ENCODE measurements at places on chromosomes 16 and 17.
A peak's percentile ranks its signal among the peaks of the same experiment; 100 is the strongest.

DNA sequence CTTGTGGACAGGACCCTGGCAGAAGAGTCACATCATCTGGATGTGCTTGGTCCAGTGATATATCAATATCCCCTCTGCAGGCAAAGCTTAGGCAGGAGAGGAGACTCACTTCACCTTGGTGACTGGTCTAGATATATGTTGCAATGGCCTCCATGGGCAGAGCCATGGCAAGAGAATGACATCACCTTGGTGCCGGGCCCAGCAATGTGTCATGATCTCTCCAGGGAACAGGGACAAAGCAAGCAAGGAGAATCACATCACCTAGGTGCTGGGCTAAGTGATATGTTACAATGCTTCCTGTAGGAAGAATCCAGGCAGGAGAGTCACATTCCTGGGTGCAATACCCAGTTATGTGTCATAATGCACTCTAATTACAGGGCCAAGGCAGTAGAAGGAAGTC is 2106.2 kb downstream of the TP53TG3F start:
- H3K27me3 ChIP-seq = no peaks in the 10 kb centered on the region
- no peak for DNase-seq
- no peaks in the 10 kb centered on the region for H3K36me3 ChIP-seq
- H3K27ac ChIP-seq = no peak overlapping the region
- H3K4me1 ChIP-seq = no peaks in the 10 kb centered on the region
- H3K4me3 ChIP-seq = no peak overlapping the region

DNA sequence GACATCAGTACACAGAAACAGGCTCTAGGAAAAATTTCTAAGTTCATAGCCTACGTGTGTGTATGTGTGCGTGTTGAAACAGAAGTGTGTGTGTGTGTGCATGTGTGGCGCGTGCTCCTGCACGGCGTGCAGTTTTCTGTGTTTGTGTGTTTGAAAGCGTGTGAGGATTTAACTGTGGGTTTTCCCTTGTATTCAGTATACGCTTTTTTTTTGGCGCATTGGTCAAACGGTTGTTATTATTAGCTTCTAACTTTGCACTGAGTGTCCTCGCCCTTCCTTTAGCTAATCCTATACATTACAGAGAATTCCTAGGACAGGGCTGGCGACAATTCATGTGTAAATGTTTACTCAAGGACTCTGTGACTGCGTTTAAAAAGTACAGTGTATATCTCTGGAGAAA is 23.0 kb downstream of the TMC6 start:
- H3K4me3 ChIP-seq = no peak overlapping the region
- H3K4me1 ChIP-seq = no peaks in the 10 kb centered on the region
- H3K27ac ChIP-seq = no peak overlapping the region
- DNase-seq = no peak

- H3K27ac ChIP-seq = no peak overlapping the region
- H3K36me3 ChIP-seq = no peaks in the 10 kb centered on the region
Observed at GRCh38 chr17:36055921-36056520, 8.1 kb upstream of the CCL18 start.

DNA sequence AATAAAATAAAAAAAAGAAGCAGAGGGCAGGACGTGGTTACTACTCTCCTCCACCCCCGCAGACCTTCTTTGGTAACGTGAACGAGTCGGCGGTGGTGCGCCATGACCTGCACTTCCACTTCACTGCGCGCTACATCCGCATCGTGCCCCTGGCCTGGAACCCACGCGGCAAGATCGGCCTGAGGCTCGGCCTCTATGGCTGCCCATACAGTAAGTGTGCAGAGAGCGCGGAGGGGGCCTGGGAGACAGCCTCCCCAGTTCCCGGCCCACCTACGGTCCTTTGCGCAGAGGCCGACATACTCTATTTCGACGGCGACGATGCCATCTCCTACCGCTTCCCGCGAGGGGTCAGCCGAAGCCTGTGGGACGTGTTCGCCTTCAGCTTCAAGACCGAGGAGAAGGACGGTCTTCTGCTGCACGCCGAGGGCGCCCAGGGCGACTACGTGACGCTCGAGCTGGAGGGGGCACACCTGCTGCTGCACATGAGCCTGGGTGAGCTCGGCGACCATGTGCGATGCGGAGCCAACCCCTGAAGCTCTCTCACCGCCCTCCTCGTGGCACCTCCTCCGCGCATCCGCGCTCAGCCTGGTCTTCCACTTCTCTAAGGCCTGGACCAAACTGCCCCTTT is 2.7 kb downstream of the CNTNAP1 start:
- H3K4me3 ChIP-seq = no peak overlapping the region
- H3K36me3 ChIP-seq = no peaks in the 10 kb centered on the region
- H3K27ac ChIP-seq = no peak overlapping the region
- no peak for DNase-seq
- peaks cover 29% of the 10 kb centered on the region for H3K4me1 ChIP-seq
- H3K27me3 ChIP-seq = no peaks in the 10 kb centered on the region

- no peaks in the 10 kb centered on the region for H3K27me3 ChIP-seq
- H3K4me3 ChIP-seq = no peak overlapping the region
- DNase-seq = no peak
Observed at GRCh38 chr17:43578699-43579565, 32.8 kb upstream of the ETV4 start.

DNA sequence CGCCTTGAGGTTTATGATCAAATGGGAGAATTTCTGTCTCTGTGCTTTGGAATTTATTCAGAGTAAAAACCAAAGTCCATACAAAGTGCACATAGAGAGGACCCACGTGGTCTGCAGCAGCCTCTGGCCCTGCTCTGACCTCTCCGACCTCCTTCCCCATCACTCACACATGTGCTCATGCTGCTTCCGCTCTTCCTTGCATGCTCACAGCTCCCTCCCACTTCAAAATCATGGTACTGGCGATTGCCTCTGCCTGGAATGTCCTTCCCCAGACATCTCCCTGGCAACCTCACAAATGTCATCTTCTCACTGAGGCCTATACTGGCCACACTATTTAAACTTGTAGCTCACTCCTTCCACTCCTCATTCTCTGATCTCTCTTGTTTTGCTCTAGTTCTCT is 418.0 kb downstream of the CA10 start:
- H3K36me3 ChIP-seq = no peaks in the 10 kb centered on the region
- no peak overlapping the region for H3K27ac ChIP-seq
- no peak for DNase-seq
- no peaks in the 10 kb centered on the region for H3K27me3 ChIP-seq
- H3K4me3 ChIP-seq = no peak overlapping the region

DNA sequence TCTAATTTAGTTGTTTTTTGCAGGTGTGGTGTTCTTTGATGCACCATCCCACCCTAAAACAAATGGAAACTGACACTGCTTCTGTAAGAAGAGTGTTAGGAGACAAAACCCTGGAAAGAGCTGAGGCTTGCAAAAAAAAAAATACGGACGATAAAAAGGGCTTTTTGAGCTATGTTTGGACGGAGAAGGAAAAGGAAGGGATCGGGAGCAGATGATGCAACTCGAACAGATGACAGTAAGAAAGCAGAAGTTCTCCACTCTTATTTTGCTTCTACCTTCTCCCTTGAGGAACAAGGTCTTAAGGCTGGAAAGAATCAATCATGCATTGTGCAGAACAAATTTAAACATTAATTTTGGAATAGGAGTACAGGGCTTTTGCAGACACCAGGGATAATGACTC is 136.7 kb downstream of the MAF start:
- H3K27me3 ChIP-seq = no peaks in the 10 kb centered on the region
- no peak overlapping the region for H3K4me3 ChIP-seq
- DNase-seq = no peak
- no peak overlapping the region for H3K27ac ChIP-seq
- H3K36me3 ChIP-seq = no peaks in the 10 kb centered on the region

GRCh38 chr17:18258356-18259038 is at the start of gene FLII:
TSS of gene FLII (minus strand) at chr17:18258738. CDS start at chr17:18258690, 48 bp downstream.
- no peaks in the 10 kb centered on the region for H3K4me1 ChIP-seq
- peak within 1 kb of the TSS; percentile 99 for H3K27ac ChIP-seq
- peaks cover 15% of the 10 kb centered on the region for H3K36me3 ChIP-seq
- no peaks in the 10 kb centered on the region for H3K27me3 ChIP-seq
- peak within 1 kb of the TSS; percentile 83 for H3K4me3 ChIP-seq

DNA sequence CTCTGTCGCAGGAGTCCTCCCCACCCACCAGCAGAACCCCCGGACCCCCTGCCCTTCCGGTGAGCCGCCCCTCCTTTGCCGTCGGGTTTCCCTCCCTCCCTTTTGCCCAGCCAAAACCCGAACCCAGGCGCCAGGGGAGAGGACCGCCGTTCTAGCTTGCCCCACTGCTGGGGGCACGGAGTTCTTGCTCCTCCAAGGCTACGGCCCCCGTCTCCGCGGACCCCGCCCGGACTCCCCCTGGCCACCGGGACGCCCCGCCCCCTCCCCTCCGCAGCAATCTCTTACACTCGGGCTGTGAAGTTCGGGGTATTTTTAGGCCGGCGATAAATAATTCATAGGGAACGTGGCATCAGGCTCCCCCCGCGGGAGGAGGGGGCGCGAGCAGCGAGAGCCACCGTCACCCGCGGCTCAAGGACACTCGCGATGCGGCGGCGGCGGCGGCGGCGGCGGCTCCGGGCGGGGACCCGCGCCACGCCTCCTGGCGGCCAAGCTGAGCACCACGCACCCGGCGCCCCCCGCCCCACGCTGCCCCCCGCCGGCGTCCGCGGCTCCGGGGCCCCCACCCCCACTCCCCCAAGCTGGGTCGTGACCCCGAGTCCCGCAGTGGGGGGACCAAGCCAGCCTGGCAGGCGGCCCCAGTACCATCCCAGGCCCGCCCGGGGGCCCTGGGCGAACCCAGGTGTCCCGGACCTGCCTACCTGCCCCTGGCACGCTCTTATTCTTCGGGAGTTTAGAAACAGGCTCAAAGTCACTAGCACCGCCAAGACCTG is at the start of gene GRIN2C:
TSS of gene GRIN2C (minus strand) at position 427 of the 770 bp plus-strand sequence. CDS start 4,793 bp downstream, outside the sequence.
- H3K4me3 ChIP-seq = peak within 1 kb of the TSS; percentile 4
- no peak for DNase-seq
- H3K27ac ChIP-seq = no peak within 1 kb of the TSS
- H3K4me1 ChIP-seq = peaks cover 26% of the 10 kb centered on the region
- peaks cover 64% of the 10 kb centered on the region for H3K27me3 ChIP-seq

DNA sequence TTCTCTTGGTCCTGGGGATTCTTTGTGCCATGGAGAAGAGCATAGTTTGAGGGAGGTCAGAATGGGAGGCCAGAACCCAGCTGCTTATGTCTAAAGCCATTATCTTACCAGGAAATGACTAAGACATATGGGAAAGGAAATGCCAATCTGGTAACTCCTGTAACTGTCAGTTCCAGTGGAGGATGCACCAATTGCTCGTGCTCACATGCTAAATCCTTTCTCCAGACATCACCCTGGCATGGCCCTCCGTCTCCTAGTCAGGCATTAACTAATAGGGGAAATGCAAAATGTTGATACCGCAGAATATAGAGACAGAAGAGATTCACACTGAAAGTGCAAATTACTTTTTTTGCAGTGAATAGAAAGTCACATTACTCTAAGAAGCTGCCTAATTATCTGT is 255.6 kb upstream of the HSBP1 start:
- H3K27ac ChIP-seq = no peak overlapping the region
- no peaks in the 10 kb centered on the region for H3K27me3 ChIP-seq
- no peak overlapping the region for H3K4me3 ChIP-seq
- no peaks in the 10 kb centered on the region for H3K4me1 ChIP-seq
- DNase-seq = no peak
- no peaks in the 10 kb centered on the region for H3K36me3 ChIP-seq

GRCh38 chr16:89000207-89000959 is 23.4 kb upstream of the CBFA2T3 start:
- no peak overlapping the region for H3K27ac ChIP-seq
- no peaks in the 10 kb centered on the region for H3K4me1 ChIP-seq
- no peak overlapping the region for H3K4me3 ChIP-seq
- DNase-seq = no peak

DNA sequence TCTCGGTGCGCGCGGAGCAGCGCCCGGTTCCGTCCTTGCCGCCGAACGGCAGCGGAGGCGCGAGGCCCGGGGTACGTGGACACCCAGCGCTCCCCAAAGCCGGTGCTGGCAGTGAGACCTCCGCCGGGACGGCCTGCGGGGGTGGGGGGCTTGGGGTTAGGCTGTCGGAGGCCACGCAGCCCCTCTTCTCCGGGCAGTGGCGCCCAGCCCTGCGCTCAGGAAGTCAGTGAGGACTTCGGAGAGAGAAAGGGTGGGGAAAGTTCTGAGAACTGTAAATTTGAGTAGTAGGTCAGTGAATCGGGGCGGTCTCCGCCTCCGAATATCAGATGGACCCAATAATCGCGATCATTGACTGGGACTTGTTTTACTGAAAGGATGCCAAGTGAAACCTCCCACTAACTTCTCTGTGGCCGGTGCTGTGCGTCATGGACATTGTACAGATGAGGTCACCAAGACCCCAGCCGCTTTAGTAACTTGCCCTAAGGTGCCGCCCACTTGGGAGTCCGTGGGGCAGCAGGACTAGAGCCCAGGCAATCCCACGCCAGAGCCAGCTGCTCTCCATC is 468 bp downstream of the IL4R start:
- H3K4me1 ChIP-seq = peaks cover 5% of the 10 kb centered on the region
- peak overlapping the region; percentile 77 for H3K27ac ChIP-seq
- no peak for DNase-seq
- H3K36me3 ChIP-seq = no peaks in the 10 kb centered on the region
- H3K27me3 ChIP-seq = no peaks in the 10 kb centered on the region
